Left kidney (tissue), 8 donors: ENCODE measurements at places on chromosomes 16 and 17. TPM values are rescaled to one million over a fixed set of nuclear protein-coding genes. Genes with fewer than 3 reads are reported as not detected.

TRIM72 gene
- 0.17 TPM for polyA plus RNA-seq

KRTAP16-1 gene
- not detected for polyA plus RNA-seq

CSH1 gene
- not detected for polyA plus RNA-seq

CHST5 gene
- 1.1 TPM for polyA plus RNA-seq

DNA sequence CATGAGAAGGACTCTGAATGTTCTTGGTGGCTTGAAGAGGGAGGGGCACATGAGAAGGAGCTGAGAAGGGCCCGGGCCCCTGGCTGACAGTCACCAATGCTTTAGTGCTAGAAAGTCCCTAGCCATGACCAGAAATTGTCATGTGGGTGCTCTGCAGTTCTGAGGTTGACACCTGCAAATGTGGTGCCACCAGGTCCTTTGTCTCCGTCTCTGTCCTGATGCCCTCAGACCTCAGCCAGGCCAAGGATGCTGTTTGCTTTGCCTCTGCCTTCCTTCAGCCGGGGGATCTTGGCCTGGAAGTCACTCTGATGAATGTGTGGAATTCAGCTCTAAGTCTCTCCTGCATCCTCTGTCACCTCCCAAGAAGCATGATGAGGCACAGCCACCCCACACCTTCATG, 63.6 kb downstream of the TNFRSF13B start:
- no peak for DNase-seq

- DNase-seq = no peak
Observed at GRCh38 chr17:77783991-77784820, 174.3 kb upstream of the TNRC6C start.

DNA sequence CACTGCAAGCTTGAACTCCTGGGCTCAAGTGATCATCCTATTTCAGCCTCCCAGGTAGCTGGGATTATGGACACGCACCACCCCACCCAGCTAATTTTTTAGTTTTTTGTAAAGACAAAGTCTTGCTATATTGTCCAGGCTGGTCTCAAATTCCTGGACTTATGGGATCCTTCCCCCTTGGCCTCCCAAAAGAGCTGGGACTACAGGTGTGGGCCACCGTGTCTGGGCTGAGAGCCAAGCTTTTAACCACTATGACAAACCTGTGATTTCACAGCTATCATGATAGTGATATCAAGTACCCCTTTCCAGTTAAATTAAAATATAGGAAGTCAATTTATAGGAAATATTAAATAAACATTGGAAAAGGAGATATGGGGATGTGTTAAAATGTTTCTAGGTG, 74.6 kb upstream of the IRX6 start:
- DNase-seq = no peak

- no peak for DNase-seq
Observed at GRCh38 chr16:53689636-53690035, 14.0 kb downstream of the RPGRIP1L start.
